ENCODE measurements at places on chromosomes 4 and X.

GRCh38 chr4:67910585-67910905 is 26.7 kb upstream of the TMPRSS11D start:
- no peak for DNase-seq

GRCh38 chr4:9703391-9703790 is 78.0 kb upstream of the DRD5 start:
- no peak for DNase-seq

DNA sequence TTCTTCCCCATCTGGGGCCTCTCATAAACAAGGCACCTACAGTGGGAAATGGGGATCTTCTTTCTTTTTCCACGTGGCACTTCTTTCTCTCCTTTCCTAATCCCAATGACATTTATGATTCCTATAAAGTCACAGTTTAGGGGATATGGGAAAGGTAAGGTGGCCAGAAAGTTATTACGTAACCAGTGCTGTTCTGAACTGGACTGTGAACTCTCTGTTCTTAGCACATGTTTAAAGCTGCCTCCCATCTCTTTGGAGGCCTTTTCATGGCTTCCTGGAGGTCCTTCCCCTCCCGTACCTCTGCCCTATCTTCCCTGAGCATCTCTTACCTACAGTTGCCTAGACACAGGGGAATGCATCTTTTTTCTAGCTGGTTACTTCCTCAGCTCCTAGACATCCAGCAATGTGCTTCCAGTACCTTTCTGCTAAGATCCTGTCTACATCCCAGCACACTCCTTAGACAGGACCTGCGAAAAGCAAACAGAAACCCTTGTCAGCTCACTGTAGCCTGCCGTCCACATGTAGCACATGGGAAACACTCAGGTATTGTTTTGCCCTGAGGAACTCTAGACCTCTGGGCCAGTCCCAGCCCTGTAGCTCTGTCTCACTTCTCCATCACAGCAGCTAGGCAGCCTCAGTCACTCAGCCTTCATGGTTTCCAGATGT is 195.4 kb downstream of the NWD2 start:
- DNase-seq, result no peak

DNA sequence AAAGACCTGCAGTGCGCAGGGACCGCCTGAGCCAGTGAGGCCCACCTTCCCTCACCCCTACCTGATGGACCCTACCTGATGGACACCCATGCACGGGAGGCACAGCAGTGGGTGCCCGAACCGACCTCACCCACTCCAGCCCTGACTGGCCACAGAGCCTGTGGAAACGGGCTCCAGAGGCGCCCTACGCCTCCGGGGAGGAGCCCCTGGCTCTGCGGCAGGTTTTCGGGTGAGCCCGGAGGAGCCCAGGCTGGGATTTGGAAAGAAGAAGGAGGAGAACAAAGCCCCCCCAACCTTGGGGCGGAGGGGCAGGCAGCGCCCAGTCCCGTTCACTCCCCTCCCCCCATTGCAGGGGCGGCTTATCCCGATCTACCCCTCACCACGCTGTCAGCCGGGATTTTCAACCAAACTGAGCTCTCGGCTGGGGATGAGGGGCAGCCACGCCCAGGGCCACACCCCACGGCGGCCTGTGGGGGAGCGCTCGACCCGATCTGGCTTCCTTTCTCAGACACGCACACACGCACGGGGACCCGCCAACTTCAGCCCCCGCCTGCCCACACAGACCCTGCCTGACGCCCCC is 675 bp downstream of the L1CAM start:
- no peak for DNase-seq

DNA sequence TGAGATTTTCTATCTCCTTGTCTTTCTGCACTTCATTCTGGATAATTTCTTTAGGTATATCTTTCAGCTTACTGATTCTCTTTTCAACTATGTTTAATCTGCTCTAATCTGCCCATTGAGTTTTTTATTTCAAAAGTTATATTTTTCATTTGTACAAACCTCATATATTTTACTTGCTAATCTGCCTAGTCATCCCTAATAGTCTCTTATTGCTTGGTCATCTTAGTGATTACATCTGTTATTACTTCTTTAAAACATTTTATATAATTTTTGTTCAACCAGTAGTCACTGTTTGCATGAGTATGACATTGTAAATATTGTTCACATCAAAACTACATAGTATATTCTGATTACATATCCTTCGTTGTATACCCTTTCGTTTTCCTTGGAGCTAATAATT is 32.4 kb downstream of the KANTR start:
- no peak for DNase-seq

DNA sequence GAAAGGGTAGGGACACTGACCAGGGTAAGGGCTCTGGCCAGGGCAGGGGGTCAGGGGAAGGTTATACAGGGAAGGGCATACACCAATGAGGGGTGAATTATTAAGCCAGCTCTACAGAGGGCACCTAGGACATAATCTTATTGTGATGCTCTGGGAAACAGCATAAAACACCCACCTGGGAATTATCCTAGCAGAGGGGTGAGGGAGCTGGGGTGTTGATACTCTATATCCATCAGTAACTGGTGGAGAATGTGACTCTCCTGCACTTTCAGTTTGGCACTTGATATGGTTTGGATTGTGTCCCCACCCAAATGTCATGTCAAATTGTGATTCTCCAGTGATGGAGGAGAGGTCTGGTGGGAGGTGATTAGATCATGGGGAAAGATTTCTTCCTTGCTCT is 291.2 kb downstream of the ASMT start:
- DNase-seq, result no peak

GRCh38 chr4:55030589-55030988 is 94.8 kb downstream of the KDR start:
- no peak for DNase-seq

DNA sequence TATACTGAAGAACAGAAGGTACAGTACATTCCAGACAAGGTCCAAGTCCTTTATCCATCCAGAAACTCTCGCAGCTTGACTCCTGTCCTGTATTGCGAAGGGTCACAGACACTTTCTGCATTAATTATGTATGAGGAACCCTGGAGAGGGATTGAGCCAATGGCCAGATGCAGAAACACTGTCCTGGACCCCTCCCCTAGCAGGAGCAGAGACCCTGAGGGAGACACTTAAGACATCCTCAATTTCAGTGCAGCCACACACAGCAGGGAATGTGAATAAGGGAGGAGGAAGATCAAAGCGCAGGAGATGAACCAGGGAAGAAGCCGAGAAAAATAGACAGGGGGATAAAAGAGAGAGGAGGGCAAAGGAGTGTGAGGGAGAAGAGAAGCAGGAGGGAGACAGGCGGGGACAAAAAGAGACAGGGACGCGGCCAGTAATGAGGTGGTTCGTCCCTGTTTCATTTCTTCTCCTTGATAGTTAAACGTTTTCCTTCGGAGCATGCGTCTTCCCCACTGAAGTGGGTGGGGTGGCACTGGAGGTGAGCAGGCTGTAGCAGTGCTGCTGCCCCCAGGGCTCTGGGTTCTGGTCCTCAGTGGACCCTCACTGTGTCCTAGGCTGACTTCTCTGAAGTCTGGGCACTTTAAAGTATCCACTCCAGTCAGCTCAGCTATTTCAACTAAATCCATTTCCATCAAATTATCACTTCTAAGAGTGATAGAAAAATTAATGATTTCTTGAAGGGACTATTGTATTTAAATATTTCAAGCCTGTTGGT is 356.4 kb upstream of the NOCT start:
- DNase-seq, result no peak

- DNase-seq, result no peak
Observed at GRCh38 chrX:136725441-136726104, 55.2 kb downstream of the ARHGEF6 start.

DNA sequence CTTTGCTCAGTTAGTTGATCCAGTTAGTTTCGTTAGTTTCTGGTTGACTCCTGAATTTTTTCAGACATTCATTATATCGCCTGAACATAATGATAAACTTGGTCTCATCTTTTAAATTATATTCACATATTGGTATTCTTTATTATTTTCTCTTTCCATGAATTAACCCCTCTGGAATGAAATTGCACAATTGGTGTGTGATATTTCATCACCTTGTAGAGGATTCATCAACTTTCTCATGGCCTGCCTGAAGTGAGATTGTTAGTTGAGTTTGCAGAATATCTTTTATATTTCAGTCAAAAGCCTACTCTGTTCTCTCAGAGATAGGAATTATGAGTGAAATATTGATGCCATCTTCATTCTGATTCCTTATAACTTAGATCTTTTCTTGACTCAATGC is 1160.6 kb upstream of the AGA start:
- no peak for DNase-seq

- no peak for DNase-seq
Observed at GRCh38 chrX:77505227-77505626, 58.0 kb downstream of the FGF16 start.

GRCh38 chr4:99382745-99383360 is 30.3 kb upstream of the ADH1C start:
- no peak for DNase-seq

DNA sequence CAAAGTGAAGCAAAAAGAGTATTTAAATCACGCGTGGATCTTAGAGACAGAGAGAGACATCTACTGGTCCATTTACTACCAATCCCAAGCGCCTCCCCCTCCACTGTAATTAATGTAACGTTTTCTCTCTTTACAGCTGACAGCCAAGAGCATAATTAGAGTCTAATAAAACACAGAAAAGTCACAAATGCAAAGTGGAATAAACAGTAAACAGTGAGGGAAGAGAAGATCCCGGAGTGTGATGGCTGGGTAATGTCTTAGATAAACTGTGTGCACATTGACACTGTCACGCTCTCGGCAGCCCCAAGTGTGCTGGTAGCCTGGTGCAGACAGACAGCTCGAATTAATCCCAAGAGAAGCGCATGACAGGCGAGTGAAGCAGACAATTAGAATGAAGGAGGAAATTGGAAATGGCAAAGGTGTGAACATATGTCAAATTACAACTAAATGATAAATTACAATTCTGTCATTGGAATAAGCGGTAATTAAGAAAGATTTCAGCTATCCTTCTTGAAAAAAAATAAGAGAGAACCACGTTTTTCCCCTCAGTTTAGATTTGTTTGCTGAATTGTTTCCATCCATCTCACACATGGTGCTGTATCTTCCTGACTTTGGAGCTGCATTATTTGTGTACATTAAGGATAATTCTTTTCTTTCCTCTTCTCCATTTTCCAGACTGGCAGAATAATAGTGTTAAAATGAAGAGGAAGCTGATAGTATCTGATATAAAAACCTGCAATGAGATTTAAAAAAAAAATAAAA is 100.1 kb downstream of the CXXC4 start:
- DNase-seq, result no peak

DNA sequence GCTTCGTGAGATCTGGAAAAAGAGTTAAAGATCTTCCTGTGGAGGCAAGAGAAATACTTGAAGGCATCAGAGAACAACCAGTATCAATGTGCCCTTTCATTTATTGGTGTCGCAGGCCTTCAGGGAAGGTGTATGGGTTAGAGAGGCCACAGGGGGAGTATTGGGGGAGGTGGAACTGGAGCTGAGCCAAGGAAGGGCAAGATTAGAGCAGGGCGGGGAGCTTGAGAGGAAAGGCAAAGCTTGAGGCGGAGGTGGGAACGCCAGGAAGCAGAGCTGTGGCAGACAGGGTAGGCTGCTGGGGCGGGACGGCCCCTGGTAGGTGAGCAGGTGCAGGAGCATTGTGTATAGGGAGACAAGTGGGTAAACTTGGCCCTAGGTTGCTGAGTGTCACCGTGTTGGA is 329.9 kb downstream of the ARHGAP10 start:
- DNase-seq, result no peak

DNA sequence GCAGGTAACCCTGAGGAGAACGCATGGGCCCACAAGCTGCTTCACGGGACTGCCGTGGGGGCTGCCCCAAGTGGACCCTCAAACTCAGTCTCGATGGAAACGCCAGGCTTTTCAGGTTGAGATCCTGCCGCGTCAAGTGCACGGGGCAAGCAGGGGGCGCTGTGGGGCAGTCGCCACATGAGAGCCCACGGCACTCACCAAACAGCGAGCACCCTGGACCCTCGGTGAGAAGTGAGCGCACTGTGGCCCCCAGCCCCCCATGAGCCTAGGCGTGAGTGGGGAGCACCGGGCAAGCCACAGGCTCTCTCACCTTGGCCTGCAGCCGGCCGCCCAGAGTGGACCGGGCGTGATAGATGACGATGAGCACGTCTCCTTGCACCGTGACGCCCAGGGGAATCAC is 50.9 kb upstream of the CPLX1 start:
- DNase-seq, result no peak

DNA sequence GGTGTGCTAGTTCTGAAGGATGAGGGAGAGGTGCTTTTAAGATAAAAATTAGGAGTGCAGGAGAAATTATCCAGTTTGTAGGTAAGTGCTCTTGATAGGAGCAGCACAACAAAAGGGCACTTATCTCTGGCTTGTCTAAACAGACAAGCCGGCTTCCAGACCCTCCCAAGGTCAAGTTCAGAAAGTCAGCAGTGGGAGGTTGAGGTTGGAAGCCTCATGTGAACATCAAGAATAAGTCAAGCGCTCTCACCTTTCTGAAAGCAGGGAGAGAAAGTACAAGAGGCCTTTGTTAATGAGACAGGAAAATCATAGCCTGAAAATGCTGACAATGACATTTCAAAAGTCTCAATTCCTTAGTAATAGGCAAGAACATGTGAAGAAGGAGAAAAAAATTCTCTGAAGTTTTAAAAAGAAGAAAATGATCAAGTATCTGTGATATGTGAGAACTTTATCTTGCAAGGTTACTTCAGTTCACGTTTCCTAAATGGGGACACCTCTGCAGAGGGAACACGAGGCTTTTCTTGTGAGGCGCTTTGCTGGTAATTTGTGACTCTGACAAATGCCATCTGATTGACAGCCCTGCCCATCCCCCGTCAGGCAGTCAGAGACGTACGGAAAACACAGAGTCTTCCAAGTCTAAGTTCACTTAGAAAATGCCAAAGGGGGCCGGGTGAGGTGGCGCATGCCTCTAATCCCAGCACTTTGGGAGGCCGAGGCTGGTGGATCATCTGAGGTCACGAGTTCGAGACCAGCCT is 62.2 kb downstream of the TIGD2 start:
- DNase-seq, result no peak

- no peak for DNase-seq
Observed at GRCh38 chr4:116183241-116183640, 902.1 kb downstream of the TRAM1L1 start.

DNA sequence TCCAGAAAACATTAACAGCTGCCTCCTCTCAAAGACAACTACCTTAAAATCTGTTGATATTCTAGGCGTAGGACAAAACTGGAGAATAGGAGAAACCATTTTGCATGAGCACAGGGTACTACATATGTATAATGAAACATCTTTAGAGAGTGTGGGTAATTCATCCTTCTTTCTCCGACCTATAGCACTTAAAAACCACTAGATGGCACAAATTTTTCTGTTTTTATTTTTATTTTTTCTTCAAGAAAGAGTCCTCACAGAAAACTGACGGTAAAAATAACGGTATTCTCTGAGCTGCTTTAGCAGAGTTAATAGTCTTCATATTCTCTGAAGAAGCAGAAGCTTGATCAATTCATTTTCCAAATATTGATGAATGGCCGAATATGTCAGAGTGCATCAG is 14.6 kb downstream of the SMIM31 start:
- DNase-seq, result no peak

- no peak for DNase-seq
Observed at GRCh38 chr4:70654605-70655011, 11.7 kb downstream of the JCHAIN start.

- DNase-seq, result no peak
Observed at GRCh38 chrX:47587906-47588735, 5.9 kb downstream of the TIMP1 start.

GRCh38 chrX:153499341-153499740 is 4.6 kb downstream of the BGN start:
- no peak for DNase-seq
